ENCODE measurements at places on chromosomes 5 and 9.

DNA sequence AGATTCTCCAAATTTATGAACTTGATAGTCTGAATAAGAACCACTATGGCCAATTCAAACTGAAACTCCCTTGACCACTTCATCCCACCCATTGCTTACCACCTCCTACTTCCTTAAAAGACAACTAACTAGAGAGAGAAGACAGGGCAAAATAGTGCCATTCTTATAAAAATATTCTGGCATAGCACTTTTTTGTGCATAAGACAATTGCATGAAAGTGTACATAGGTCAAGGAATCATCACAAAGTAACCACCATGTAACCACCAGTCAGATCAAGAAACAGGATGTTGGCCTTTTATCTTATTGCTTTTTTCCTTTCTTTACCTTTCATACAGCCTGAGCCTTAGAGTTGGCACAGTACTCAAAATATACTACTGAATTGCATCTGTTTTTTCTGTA lies 8.1 kb upstream of the ARSB start:
- no peak for DNase-seq

DNA sequence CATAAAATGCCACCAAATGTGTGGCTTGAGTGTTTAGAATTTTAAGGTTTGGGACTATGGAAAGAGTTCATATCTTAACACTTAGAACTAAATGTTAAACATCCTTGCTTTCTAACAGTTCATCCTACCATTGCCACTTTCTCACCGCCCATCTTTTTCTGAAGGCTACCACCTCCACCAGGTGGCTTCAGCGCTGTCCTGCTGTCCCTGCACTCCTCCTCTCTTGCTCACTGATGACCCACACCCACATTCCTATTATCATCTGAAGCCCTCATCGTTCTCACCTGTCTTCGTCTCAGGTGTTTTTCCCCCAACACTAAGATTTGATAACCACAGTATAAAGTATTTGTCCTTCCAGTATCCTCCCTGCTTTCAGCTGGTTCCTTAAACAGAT lies 7.4 kb downstream of the MEGF10 start:
- DNase-seq = no peak

- no peak for DNase-seq
Observed at GRCh38 chr9:109277451-109277850, 43.4 kb downstream of the EPB41L4B start.

DNA sequence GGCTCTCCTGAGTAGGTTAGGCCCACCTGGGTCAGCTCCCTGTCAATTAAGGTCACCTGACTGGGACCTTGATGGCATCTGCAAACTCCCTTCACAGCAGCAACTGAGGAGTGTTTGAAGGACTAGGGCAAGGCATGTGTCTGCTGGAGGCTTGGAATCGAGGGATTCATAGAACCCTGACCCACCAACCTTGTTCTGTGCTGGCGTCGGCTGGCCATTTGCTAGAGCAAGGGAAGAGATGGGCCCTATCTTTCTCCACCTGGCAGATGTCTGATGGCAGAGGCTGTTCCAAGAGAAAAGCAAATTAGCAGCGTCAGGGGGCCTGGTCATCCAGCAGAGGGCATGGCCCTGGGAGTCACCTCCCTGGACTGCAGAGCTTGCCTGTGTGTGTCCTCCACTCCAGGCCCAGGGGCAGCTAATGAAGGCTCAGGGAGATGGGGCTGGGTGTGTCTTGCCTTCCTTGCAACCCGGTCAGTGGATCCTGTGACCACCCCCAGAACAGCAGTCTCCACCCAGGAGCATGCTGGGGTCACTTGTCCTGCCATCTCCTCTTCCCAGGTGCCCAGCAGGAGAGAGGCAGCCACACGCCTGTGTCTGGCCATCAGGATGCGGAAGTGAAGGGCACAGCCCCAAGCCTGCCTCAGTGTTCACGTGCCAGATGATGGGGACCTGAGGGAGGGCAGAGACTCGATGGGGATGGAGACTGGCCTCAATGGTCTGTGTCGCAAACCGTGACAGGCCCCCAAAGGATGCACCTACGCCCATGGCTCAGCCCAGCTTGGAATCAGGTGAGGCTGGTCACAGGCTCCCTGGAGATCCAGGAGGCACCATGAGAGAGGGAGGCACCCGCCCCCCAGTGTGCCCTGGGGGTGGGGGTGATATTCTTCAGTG lies 53.9 kb downstream of the BARX1 start:
- no peak for DNase-seq

DNA sequence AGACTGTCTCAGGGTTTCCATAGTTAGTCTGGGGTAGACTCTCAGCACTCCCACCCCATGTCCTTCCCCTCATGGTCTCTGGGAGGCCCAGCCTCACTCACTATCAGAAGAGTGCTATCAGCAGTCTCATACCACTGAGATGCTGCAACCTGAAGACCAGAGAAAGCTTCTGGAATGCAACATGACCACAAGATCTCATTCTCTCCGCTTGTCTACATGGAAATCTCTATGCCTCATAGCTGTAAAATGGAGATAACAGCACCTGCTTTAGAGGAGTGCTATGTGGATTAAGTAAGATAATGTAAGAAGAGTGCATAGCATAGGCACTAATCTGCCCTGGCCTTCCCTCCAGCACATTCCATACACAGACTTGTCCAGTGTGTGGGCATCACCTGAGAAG lies 47.0 kb upstream of the ZNF169 start:
- no peak for DNase-seq

DNA sequence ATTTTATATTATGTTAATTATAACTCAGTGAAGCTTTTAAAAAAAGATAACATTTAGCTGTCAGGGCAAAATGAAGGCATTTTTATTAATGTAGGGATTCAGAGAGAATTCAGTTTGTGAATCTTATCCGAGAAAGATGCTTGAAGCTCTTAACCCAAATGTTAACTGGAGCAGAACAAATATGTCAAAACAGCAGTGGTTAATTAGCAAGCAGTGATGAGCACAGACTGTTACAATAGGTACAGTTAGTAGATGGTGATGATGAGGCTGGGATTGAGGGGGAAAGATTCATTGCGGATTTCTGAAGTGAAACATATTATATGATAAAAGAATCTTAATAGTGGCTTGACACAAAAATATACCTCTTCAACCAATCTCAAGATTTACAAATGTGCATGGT lies 356.7 kb downstream of the DIRAS2 start:
- no peak for DNase-seq

- DNase-seq = no peak
Observed at GRCh38 chr5:140835622-140836510, 1.8 kb downstream of the PCDHA7 start.

DNA sequence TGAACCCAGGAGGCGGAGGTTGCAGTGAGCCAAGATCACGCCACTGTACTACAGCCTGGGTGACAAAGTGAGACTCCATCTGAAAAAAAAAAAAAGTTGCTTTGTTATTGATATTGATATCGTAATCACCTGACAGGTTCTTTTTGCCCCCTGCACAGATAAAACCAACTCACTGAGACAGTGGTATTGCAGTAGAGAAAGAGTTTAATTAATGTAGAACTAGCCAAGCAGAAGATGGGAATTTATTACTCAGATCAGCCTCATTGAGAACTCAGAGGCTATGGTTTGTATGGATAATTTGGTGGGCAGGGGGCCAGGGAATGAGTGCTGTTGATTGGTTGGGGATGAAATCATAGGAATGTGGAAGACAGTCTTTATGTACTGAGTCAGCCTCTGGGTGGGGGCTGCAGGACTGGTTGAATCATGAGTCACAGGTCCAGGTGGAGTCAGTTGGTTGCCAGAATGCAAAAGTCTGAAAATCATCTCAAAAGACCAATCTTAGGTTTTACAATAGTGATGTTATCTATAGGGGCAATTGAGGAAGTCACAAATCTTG lies 35.8 kb upstream of the MEGF10 start:
- DNase-seq = no peak

DNA sequence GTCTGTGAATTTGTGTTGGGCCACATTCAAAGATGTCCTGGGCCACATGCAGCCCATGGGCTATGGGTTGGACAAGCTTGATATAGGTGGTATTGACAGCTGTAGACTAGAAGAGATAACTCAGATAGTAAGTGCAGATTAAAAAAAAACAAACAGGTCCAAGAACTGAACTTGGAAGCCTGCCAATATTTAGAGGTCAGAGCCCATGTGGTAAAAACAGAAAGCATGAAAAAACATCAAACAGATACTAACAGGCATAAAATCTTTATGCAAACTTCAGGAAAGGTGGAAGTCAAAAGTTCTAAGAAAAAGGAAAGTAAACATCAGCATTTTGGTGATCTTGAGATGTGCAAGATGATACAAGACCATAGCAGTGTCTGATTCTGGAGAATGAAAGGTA lies 155.1 kb upstream of the NR4A3 start:
- DNase-seq = no peak

DNA sequence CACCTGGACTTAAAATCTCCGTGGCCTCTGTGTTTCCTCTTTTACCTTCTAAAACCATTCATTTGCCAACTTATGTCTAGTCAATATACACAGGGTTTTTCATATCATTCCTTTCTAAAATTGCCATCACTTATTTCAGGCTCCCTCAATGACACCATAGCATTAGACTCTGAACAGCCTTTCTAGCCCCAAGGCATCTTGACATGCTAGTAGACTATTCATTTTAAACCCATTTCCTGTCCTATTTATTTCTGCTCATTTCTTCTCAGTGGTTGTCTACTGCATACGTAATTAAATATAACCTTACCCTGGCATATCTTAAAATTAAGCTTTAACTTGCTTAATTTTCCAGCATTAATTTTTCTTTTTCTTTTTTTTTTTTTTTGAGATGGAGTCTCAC lies 83.2 kb downstream of the PHAX start:
- DNase-seq = no peak

DNA sequence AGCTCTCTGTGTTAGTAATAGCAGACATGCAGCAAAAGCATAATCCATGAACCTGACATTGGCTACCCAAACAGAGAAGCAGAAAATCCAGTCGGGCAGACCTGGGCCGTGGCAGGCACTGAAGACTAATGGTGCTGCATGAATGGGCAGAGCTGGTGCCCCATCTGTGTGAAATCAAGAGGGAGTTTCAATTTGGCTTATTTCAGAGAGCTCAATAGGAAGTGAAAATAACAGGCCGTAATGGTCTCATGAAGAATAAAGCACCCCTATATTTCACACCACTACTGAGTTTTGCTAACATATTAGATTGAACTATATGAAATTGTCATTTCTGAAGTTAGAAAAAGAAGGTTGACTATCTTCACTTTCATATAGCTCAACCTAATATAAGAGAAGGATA lies 149.7 kb downstream of the ENC1 start:
- no peak for DNase-seq

GRCh38 chr5:143402017-143402552 lies 1.4 kb downstream of the NR3C1 start:
- no peak for DNase-seq

GRCh38 chr9:114098936-114099668 lies at the start of gene KIF12:
Gene KIF12, minus strand, starts transcription at chr9:114099292. Its CDS starts 16 bp downstream, at chr9:114099276.
- DNase-seq = no peak

GRCh38 chr5:99141534-99142128 lies 212.8 kb upstream of the CHD1 start:
- DNase-seq = no peak

DNA sequence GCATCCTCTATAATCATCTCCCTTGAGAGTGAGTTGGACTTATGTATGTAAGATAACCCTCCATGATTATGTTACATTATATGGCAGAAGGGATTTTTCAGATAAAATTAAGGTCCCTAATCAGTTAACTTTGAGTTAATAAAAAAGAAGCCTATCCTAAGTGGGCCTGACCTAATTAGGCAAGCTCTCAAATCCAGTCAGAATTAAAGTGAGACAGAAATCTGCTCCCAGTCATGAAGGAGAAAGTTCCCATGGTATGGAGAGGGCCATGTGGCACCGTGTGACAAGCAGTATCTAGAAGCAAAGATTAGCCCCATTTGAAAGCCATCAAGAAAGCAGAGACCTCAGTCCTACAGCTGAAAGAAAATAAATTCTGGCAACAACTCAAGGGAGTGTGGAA lies 202.4 kb downstream of the PRELID2 start:
- DNase-seq = no peak

GRCh38 chr5:96660971-96661854 lies 963 bp upstream of the CAST start:
- no peak for DNase-seq

DNA sequence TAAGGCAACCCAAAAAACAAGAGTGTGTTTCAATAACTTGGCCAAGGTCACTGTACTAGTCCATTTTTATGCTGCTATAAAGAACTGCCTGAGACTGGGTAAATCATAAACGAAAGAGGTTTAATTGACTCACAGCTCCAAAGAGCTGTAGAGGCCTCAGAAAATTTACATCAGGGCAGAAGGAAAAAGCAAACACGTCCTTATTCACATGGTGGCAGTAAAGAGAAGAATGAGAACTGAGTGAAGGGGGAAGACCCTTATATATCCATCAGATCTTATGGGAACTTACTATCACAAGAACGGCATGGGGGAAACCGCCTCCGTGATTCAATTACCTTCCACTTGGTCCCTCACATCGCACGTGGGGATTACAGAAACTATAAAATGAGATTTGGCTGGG lies 64.3 kb upstream of the CAMK4 start:
- DNase-seq = no peak

Measured in lower leg skin (tissue), 4 donors.